ENCODE measurements at places on chromosomes 12 and 14.

DNA sequence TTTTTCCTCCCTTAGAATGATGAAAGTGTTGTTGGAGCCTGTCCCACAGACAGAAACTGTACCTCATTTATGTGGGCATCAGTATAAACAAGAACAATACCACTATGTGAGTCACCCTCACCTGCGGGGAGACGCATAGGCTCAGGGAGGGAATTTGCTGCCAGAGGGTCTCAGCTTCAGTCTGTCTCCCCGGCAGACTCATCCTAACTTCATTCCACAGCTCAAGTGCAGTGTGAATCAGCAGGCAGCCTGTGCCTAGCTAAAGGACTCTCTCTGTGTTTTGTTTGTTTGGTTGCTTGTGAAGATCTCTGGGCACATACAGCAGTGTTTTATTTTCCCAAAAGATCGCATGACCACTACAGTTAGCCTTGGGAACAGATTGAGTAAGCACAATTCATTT, 98.9 kb downstream of the PRKCH start:
- DNase-seq = no peak

GRCh38 chr14:71438684-71439083, 493.5 kb upstream of the RGS6 start:
- DNase-seq = no peak

- DNase-seq = no peak
Measured at GRCh38 chr12:60863421-60863820, 1267.6 kb downstream of the SLC16A7 start.

DNA sequence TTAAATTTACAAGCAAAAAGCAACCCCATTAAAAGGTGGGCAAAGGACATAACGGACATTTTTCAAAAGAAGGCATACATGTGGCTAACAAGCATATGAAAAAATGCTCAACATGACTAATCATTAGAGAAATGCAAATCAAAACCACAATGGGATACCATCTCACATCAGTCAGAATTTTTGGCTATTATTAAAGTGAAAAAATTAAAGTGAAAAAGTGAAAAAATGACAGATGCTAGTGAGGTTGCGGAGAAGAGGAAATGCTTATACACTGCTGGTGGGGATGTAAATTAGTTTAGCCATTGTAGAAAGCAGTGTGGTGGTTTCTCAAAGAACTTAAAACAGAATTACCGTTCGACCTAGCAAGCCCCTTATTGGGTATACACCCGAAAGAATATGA, 7.9 kb downstream of the OTOGL start:
- DNase-seq = no peak

DNA sequence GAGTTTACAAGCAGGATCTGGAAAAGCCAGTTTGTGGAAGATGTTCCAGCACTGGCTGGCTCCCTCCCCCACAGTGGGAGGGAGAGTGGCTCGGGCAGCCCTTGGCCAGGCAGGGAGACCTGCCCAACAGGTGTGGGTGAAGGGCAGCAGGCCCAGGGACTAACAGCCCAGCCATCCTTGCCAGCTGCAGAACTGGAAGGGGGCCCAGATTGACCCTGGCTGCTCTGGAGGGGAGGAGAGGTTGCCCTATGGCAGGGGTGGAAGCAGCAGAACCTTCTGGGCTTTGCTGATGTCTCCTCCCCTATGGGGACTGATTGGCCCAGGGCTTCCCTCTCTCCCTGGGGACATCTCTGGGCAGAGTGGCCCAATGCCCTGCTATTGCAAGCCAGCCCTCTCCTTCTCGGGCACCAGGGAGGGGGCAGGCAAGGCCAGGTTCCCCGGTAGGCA, 20.5 kb downstream of the IRF2BPL start:
- DNase-seq = no peak

- no peak for DNase-seq
Measured at GRCh38 chr12:6935371-6936193, 7.8 kb downstream of the ATN1 start.

DNA sequence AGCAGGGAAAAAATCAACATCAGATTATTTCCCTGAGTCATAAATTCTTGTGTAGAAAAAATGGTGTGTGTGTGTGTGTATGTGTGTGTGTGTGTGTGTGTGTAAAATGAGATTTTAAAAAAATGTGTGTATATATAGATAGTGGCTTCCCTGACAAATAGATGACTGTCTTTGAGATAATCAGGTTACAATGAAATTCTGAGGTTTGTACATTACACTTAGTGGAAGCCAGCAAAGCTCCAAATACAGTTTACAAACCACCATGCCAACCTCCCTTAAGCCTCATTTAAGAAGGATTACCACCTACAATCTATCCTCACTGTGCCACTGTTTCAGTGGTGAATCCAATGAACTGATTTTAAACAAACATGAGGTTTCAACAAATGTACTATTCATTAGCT, 93.8 kb downstream of the MED13L start:
- DNase-seq = no peak

GRCh38 chr12:103442822-103443221, 52.9 kb downstream of the C12orf42 start:
- no peak for DNase-seq

GRCh38 chr12:7113389-7113871, 4.4 kb upstream of the C1RL start:
- DNase-seq = peak; percentile 3

DNA sequence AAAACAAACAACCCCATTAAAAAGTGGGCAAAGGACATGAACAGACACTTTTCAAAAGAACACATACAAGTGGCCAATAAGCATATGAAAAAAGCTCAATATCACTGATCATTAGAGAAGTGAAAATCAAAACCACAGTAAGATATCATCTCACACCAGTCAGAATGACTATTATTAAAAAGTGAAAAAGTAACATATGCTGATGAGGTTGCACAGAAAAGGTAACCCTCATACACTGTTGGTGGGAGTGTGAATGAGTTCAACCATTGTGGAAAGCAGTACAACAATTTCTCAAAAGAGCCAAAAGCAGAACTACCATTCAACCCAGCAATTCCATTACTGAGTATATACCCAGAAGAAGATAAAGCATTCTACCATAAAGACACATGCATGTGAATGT, 18.2 kb downstream of the PDE6H start:
- DNase-seq = no peak

- DNase-seq = peak; percentile 5
Measured at GRCh38 chr12:119006746-119007145, 25.4 kb downstream of the SRRM4 start.

DNA sequence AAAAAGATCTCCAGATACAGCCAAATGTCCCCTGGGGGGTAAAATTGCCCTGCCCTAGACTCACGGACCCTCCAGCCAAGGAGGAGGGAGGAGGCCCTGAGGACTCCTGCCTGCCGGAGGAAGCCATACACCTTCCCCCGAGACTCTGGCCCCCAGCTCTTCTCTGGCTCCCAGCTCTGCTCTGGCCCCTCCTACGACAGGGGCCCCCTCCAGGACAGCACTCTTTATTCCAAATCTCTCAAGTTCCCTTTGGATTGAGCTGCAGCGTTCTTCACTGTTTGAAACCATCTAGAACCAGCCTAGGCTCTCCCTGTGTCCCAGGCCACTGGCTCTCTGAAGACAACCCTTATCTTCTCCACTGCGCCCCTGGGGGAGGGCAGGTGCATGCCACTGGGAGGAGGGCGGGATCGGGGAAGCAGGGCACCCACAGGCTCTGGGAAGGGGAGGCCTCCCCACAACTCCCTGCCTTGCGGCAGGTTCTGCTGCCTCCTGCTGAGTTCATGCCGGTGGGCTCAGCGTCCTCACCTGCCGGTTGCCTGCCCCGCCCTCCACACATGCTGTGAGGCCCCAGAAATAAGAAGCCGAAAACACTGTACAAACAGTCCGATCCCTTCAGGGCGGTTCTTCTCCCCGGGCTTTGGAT, 112.7 kb downstream of the DICER1 start:
- DNase-seq = no peak

- no peak for DNase-seq
Measured at GRCh38 chr12:30853561-30854133, 72.9 kb upstream of the TSPAN11 start.

GRCh38 chr14:68146818-68147217, 327.2 kb downstream of the RAD51B start:
- no peak for DNase-seq

- no peak for DNase-seq
Measured at GRCh38 chr12:32877601-32878459, 18.7 kb downstream of the PKP2 start.
